Ammon's horn (tissue), 1 donor: ENCODE measurements at places on chromosomes 6 and 20.
A peak's percentile ranks its signal among the peaks of the same experiment; 100 is the strongest.

DNA sequence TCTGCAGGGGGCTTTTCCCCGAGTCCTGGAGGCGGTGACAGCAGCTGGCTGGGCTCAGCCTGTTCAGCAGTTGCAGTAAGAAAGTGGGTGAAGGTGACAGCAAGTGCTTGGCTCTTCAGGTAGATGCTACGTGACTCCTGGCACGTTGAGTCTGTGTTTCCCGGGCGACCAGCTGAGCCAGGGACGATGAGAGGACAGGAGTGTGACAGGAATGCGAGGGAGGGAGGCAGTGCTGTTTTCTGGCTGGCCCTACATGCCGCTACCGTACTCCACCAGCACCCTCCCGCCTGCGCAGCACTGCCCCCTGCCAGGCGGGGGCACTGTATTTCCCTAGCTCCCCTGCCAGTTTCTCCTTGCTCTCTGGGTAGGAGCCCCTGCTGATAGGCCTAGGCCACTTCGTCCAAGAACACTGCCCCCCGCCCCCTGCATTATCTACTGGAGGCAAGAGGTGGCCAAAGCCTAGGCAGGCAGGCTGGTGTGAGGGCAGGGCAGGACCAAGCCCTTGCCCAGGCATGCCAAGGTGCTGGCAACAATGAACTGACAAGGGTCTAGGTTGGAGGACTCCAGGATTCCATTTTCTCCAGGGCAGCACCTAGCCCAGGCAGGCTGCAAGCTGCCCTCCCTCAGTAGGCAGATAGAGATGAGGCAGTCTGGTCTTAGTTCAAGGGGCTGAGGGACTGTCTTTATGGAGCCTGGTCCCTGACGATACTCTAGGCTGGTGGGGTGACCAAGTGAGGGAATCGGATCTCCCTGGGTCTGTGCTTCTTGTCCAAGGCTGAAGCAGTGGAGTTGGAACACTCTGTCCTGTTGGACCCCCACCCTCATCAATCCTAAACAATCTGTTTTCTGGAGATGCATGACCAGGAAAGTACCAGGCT is 19.2 kb downstream of the MRPS18A start:
- DNase-seq: no peak

DNA sequence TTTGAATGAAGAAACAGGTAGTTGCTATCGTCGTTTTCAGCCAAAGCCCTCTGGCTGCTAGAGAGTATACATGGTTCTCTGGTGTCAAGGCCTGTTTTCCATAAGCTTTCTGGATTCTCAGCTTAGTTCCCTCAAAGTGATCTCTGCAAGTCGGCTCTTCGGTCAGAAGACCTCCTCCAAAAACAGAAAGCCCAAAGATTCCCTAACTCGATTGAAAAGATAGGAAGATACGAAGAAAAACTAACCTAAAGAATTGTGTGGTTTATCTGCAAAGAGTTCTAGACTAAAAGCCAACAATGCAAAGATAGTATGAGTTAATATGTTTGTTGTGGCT is 545 bp upstream of the ASCC3 start:
- peak; percentile 17 for DNase-seq

DNA sequence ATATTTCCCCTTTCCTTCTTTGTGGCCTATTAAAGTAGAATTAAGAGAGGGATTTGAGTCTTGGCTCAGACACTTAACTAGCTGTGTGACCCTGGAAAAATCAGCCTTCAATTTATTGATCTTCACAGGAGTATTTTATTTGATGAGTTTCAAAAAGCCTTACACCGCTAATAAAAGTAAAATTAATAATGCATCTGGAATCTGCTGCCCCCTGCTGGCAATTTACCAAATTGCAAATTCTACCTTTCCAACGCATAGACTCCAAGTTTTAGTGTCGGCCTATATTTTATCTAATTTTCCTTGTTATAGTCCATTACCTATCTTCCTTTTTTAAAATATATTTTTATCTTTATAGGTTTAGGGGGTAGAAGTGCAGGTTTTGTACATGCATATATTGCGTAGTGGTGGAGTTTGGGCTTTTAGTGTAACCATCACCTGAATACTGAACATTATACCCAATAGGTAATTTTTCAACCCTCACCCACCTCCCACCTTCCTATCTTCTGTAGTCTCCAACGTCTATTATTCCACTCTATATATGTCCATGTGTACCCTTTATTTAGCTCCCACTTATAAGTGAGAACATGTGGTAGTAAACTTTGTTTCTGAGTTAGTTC is 46.3 kb downstream of the GOPC start:
- peak; percentile 29 for DNase-seq

DNA sequence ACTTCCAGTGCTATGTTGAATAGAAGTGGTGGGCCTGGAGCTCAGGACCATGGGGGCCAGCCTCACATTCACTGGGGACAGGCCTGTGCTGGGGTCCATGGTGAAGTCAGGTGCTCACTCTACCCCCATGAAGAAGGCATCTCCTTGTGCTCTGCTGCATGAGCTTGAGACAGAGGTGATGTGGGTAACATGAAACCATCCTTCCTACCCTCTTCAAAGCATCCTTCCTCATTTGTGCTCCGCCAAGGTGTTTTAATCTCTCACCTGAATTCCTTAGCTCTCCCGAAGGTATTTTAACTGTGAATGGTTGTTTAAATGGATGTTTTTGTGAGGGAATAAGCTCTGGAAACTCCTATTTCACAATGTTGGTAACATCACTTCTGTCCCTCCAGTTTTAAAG is 209.6 kb upstream of the PCSK2 start:
- DNase-seq: no peak

GRCh38 chr6:56865081-56865875 is 89.6 kb upstream of the BEND6 start:
- no peak for DNase-seq

DNA sequence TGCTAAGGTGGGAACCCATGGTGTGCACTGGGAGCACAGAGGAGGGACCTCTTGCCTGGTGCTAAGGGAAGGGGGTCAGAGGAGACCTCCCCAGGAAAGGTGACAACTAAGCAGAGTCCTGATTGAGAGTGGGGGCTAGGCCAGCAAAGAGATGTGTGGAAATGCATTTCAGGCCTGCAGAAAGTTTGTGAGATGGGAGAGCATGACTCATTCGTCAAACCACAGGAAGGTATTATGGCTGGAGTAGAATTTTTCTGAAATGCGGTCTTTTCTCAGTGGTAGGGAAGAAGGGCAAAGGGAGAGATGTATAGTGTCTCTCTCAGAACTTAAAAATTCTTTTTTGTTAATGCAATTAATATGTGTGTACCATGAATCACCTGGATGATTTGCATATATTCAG is 23.6 kb upstream of the EDN1 start:
- DNase-seq: no peak

DNA sequence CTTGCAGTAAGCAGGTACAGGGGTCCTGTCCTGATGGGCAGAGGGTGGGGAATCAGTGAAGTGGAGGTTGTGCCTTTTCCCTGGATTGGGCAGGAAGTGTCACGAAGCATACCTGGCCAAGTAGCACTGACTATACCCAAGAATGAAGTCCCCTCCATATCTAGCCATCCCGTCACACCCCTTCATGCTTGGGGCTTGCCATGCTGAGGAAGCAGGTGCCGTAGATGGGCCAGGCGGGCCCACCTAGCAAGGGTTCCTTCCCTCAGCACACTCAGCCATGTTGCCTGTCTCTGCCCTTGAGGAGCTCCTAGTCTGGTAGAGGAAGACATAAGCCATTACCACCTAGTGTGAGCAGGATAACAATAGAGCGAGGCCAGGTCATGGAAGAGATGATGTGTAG is 33.5 kb downstream of the EIF2S2 start:
- DNase-seq: no peak

- DNase-seq: no peak
Measured at GRCh38 chr6:130900913-130901312, 73.7 kb downstream of the SMLR1 start.

GRCh38 chr6:84763886-84764331 is 489 bp downstream of the TBX18 start:
- no peak for DNase-seq

DNA sequence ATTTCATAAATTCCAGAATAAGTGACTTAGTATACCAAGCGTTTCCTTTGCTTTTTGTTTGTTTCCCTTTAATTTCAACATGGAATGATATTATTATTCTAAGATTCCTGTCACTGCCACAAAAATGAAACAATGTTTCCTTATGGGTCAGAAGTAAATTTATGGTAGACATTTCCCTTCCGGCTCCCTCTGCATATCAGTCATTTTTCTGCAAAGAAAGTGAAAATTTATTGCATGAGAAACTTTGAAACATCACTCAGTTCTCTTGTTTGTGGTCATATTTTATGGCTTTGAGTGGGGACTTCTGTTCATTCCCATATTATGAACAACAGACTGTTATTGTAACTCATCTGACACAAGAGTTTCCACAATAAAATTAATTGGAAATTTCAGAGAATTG is 97.8 kb downstream of the NKAIN2 start:
- DNase-seq: no peak

GRCh38 chr6:142303176-142303533 is 1.3 kb downstream of the ADGRG6 start:
- no peak for DNase-seq

- no peak for DNase-seq
Measured at GRCh38 chr6:13373488-13373886, 45.1 kb upstream of the TBC1D7 start.

- no peak for DNase-seq
Measured at GRCh38 chr20:25338112-25339023, 52.3 kb downstream of the ABHD12 start.

DNA sequence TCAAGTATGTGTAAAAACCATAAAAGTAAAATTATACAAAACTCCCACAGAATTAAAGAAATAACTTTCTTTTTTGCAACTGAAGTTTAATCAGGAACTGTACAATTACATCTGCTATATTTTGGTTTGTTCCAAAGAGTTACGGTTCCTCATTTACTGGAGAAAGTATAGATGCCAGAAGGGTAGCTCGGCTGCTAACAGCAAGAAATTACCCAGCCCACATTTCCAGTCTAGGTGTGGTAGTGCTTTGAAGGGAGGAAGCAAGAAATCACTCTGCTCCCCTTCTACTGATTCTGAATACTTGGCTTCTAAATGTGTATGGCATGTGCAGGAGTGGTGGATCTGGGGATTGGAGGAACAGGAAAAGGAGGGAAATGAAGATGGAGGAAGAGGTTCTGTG is 441.3 kb downstream of the CDC5L start:
- peak; percentile 23 for DNase-seq

- peak; percentile 78 for DNase-seq
Measured at GRCh38 chr6:16762550-16763477, 1.6 kb upstream of the ATXN1 start.

- peak; percentile 61 for DNase-seq
Measured at GRCh38 chr6:28634761-28635546, 109.3 kb downstream of the GPX5 start.

- peak; percentile 66 for DNase-seq
Measured at GRCh38 chr20:51462566-51463276, 79.8 kb downstream of the NFATC2 start.

DNA sequence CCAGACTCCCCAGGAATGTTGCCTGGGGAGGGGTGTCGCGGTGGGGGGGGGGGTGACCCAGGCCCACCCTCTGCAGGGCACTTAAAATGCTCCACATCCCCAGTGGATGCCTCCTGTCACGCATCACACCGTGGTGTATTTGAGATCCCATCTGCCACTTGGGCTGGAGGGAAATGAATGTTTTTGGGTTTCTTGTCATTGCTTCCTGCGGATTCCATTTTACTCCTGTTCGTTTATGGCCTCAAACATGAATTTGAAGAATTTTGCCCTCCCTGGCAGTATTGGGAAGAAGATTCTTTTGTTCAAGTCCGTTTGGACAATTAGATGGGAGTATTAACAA is 544 bp upstream of the KHDC1 start:
- peak; percentile 13 for DNase-seq

GRCh38 chr6:167127785-167128531 is 5.1 kb downstream of the CCR6 start:
- DNase-seq: no peak

DNA sequence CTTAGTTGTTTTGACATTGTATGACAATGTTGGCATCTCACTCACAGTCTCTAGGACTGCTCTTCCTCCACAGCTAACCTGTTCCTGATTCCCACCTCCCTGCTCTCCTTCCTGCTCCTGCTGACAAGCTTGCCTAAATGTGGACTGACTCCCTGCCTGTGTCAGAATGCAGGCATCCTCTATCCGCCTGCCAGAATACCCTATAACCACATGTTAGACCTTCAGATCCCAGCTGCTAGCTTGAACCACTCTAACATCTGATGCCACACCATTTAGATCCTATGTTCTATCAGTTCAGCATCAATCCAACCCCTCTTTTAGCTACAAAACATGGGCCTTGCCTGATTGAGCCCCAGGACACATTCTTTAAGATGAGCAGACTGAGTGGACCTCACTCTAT is 12.2 kb downstream of the FILIP1 start:
- no peak for DNase-seq

- DNase-seq: no peak
Measured at GRCh38 chr6:84842525-84843166, 78.2 kb upstream of the TBX18 start.

DNA sequence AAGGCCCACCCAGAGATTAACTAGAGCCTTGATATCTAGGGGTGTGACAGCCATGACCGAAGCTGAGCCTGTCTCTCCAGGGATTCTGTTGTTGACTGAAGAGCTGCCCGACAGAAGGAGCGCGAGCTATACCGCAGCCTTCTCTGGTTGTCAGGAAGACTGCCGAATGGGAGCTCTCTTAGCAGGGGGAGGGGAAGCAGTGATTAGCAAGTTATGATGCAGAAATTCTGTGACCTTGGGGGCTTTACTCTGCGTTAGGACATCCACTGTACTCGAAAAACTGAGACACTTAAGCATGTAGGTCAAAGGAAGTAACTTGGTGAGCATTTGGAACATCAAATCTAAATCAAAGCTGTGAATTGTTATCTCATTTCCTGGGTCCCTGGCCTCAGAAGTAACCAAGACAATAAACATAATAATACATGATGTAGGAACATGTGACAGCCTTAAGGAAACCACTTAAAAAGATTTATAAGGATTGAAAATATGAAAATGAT is 84.7 kb downstream of the MAP3K4 start:
- no peak for DNase-seq

DNA sequence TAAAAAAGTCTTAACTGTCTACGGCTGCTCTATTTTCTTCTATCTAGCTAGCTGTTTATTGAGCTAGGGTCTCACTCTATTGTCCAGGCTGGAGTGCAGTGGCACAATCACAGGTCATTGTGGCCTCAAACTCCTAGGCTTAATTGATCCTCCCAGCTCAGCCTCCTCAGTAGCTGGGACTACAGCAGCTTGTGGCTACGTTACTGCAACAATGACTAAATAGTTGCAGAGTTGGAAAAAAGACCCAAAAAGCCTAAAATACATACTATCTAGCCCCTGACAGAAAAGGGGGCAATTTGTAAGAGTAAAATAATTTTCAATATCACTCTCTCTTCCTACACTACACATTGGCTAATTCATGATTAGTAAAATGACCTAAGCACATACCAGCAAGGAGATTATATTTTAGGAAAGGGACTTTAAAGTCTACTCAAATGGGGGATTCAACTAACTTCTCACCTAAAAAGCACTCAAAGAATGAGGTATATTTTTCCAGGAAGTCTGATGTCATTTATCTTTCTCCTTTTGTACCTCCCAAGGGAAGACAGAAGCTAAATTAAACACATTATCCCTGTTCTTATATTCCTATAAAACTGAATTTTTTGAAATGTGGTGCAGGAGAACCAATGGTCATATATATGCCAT is 82.8 kb downstream of the ZMYND8 start:
- no peak for DNase-seq

- DNase-seq: no peak
Measured at GRCh38 chr6:5634525-5634924, 372.2 kb downstream of the NRN1 start.
